Stimulated activated CD4-positive, alpha-beta T cell treated with anti-CD3 and anti-CD28 coated beads, Interleukin-15, amount 100 ng/mL, for 1 hour (primary cell): ENCODE measurements at places on chromosomes 12 and 14.

DNA sequence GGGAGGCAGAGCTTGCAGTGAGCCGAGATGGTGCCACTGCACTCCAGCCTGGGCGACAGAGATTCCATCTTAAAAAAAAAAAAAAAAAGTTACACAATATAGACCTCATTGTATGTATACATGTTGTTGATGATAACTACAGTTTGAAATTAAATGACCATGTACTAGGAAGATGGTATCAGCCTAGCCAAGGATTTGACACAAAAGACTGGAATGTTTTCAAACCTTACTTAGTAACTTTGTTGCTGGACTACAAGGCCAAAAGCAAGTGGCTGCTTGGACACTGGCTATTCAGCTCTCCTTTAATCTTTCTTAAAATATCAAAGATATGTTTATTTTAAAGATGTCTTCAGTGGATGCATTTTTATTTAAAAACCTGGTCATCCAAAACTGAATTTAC lies 18.9 kb upstream of the NUDT4 start:
- no peak for DNase-seq

GRCh38 chr12:109982210-109982609 lies 14.0 kb downstream of the GIT2 start:
- no peak for DNase-seq

GRCh38 chr12:1305791-1306500 lies 288.4 kb downstream of the FBXL14 start:
- DNase-seq, result no peak

GRCh38 chr12:4813741-4814140 lies 93.5 kb downstream of the GALNT8 start:
- no peak for DNase-seq

GRCh38 chr12:52380271-52380694 lies 5.2 kb downstream of the KRT84 start:
- no peak for DNase-seq

GRCh38 chr14:95597784-95598211 lies 62.9 kb downstream of the GLRX5 start:
- no peak for DNase-seq

DNA sequence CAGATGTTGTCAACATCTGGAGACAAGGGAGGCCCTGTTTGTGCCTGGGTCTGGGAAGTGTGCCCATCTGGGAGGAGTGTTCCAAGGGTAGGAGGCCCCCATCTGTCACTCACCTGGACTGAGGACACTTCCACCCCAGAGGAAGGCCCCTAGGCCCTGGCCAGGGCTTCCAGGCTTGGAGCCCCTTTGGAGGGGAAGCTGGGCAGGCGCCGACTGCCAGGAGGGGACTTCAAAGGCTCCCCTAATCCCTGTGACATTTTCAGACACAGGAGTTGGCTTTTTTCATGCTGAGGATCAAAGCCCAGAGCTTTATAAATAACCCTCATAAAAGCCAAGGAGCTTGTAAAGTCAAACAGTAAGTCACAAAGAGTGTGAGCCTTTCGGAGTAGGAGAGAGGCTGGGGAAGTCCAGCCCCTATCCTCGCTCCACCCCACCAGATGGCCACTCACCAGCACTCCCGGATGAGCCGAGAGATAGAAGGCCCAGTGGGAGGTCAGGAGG lies 17.6 kb upstream of the FAM222A start:
- no peak for DNase-seq

GRCh38 chr12:77062396-77062795 lies 3.0 kb downstream of the E2F7 start:
- DNase-seq, result no peak

DNA sequence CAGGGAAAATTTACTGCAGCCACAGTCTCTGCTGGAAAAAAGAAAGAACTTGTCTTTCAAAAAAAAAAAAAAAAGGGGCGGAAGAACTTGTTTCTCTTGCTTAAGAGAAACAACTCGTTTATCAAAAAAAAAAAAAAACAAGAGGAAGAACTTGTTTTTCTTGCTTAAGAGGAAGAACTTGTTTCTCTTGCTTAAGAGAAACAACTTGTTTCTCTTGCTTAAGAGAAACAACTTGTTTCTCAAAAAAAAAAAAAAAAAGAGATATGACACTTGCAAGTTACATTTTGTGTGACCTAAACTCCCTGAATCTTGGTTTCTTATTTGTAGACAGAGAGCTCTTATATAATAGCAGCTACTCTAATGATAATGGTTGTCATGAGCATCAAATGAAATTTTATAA lies 44.7 kb upstream of the USP15 start:
- no peak for DNase-seq

DNA sequence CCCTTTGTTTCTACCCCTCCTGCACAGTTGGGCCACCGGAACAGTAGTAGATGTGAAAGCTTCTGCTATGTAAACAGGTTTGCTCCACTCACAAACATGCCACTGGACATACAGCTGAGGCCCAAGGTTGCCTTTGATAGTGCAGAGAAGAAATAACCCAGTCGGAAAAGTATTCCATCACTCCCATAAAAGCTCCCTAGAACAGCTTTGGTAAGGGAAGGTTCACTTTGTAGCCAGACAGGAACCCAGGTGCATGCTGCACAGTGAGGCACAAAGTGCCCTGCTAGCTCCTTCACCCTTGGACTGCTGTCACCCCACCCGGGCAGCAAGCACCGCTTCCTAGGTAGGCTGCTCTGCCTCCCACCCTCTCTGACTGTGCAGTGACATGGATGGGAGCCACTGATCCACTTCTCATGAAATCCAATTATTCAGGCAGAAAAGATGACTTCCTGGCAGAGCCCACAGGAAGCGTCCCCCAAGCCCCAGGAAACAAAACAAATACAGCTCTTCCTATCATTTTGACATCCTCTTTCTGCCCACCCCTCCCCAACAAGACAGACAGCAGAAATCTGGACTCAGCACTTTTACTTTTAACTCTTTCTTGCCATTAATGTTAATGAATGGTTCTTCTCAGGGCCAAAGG lies 100.2 kb downstream of the SRGAP1 start:
- DNase-seq, result no peak

DNA sequence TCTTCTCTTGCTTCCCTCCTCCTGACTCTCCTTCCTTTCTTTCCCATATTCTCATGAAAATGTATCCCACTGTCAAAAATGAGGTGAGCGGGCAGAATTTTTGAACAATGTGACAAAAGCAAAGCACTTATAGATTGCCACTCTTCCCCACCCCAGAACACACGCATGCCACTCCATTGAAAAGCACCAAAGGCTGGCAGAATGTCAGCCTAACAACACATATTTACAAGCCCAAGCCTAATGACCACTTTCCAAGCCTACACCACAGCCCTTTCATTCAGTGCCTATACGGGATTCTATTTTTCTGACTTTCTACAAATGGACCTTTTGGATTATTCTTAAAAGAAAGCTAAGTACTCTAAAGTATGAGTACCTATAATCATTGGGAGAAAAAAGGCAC lies 62.9 kb upstream of the METAP2 start:
- no peak for DNase-seq

GRCh38 chr12:46917821-46918220 lies 92.0 kb upstream of the SLC38A4 start:
- no peak for DNase-seq

GRCh38 chr14:73816393-73816816 lies 35.2 kb upstream of the PTGR2 start:
- no peak for DNase-seq

- DNase-seq, result peak; percentile 35
These were observed 72.8 kb downstream of the IRF2BPL start for GRCh38 chr14:76955575-76956315.

DNA sequence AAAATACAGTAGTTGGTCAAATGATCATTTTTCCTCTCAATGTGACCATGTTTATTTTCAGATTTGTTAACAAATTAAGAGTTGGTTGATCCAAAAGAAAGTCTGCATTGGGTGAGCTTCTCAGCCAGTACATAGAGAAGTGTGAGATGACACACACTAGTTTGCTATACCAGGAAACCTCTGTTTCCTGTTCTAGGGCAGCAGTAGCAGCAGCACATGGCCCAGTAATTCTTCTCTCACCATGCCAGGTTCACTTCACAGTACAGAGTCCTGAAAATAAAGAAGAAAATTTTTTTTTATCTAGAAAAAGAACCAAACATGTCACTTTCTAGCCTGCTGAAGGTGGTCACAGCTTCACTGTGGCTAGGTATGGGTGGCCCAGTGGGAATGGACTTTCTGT lies 250.2 kb upstream of the OR4E1 start:
- DNase-seq, result no peak

GRCh38 chr12:132413931-132414588 lies 75.9 kb upstream of the FBRSL1 start:
- DNase-seq, result no peak

GRCh38 chr12:80064269-80064668 lies 35.1 kb upstream of the OTOGL start:
- no peak for DNase-seq

DNA sequence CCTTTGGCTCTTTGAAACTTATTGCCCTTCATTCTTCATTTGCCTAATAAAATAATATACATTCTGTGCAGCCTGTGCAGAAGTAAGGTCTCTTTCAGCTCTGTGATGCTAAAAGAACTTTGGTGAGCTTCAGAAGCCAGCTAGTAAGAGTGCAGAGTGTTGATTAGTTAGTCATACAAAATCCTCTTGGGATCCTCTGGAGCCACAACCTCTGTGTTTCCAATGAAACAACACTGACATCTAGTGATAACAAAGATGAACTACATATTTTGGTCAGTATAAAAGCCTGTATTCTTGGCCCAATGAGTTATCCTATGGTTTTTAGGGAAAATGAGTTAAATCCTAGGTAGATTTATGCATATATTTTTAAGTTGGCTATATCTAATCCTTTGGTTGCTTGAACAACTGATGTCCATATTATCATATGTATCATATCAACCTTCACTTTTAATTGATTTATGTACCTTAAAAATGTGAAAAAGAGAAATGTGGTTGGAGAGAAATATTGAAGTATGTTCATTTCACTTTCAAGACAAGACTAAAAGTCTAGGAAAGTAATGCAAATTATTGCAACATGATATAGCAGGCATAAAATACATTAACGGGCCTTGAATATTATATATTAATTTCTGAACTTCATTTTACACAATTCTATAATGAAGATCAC lies 158.4 kb downstream of the KLHL28 start:
- no peak for DNase-seq

GRCh38 chr12:123931686-123932321 lies 40.8 kb downstream of the CCDC92 start:
- DNase-seq, result no peak

GRCh38 chr14:100873096-100873482 lies 30.4 kb downstream of the RTL1 start:
- DNase-seq, result no peak

- no peak for DNase-seq
These were observed 31.2 kb downstream of the RHOF start for GRCh38 chr12:121762269-121762668.

DNA sequence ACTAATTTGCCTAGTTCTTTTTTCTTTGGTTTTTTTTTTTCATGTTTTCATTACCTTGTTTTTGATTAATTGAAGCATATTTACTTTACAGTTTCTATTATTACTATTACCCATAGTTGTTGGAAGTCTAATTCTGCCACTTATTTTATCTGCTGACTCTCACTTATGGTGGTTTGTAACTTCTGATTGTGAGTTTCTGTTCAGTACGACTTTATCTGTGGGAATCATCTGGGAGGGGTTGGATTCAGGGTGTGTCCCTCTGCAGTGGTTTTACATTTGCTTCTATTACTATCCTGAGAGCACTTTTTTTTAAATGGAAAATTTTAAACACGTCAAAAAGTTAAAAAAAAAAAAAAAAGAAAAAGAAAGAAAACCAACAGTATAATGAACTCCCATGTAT lies 26.4 kb upstream of the SOS2 start:
- no peak for DNase-seq

GRCh38 chr12:99068993-99069747 lies 424.1 kb downstream of the APAF1 start:
- no peak for DNase-seq

- DNase-seq, result no peak
These were observed 140.7 kb upstream of the PRICKLE1 start for GRCh38 chr12:42730291-42730690.

DNA sequence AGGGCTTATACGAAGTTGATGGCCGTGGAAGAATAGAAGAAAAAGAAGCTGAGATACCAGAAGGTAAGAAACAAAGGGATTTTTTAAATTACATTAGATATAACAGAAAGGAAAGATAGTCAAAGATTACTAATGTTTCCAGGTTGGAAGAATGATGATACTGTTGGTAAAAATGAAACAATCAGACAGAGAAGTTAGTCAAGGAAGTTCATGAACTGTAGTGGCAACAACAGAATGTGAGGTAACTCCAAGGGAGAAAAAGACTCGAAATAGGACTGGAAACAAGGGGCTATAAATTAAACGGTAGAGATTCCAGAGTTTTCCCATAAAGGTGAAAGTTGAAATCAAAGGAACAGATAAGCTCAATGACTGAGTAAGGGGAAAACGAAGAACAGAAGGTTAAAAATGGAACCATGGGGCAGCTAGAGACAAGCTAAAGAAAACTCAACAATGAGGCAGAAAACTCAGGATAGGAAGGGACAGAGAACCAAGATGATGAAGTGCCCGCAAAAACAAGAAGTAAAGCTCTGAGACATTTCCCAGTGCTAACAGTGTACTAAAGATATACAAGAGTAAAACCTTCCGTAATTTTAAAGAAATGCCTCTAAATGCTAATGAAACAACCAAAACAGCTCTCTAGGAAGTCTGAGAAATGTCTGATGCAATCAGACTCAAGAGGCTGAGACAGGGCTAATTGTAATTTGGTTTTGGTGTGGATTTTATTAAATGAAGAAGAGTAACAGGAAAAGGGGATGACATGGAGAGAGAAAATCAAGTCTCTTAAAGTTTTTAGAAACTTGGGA lies 70.0 kb downstream of the PPP2R5E start:
- DNase-seq, result no peak

DNA sequence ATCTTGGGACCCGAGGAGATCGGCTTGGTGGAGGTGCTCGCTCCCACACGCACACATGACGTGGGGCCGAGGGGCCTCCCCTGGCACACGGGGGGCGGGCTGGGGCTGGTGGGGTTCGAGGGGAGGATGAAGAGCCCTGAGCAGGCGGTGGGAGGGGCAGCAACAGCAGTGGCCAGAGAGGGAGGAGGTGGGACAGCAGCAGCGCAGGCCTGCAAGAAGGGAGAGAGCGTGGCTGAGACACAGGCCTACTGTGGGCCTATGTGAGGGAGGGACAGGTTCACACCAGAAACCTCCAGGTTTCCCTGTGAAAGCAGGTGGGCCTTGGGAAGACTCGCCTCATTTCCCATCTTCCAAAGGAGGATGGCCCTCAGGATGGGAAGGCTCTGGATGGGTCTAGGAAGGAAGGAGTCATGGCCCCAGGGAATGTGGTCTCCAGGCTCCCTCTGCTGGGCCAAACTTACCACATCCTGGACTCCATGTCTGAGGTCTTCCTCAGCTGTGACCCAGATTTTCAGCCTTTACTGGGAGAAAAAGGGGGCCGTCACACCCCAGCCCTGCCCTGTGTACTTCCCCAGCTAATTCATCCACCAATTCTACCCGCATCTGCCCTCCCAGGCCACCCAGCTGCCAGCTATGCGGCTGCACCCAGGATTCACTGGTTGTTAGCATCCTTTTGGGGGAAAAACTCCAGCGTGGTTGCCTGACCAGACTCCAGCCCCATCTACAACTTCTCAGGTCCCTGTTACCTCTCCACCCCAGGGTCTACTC lies 2.8 kb downstream of the PIANP start:
- DNase-seq, result no peak
